ENCODE measurements at places on chromosomes 5 and 9.

GRCh38 chr5:103764403-103764802 lies 201.8 kb upstream of the NUDT12 start:
- DNase-seq: no peak
- no peak overlapping the region for H3K4me3 ChIP-seq
- no peaks in the 10 kb centered on the region for H3K4me1 ChIP-seq
- H3K36me3 ChIP-seq: no peaks in the 10 kb centered on the region
- no peak overlapping the region for H3K27ac ChIP-seq

GRCh38 chr9:75499812-75500211 lies 390.7 kb upstream of the PCSK5 start:
- no peak overlapping the region for H3K4me3 ChIP-seq
- no peaks in the 10 kb centered on the region for H3K27me3 ChIP-seq
- no peaks in the 10 kb centered on the region for H3K4me1 ChIP-seq
- no peaks in the 10 kb centered on the region for H3K36me3 ChIP-seq
- H3K27ac ChIP-seq: no peak overlapping the region

DNA sequence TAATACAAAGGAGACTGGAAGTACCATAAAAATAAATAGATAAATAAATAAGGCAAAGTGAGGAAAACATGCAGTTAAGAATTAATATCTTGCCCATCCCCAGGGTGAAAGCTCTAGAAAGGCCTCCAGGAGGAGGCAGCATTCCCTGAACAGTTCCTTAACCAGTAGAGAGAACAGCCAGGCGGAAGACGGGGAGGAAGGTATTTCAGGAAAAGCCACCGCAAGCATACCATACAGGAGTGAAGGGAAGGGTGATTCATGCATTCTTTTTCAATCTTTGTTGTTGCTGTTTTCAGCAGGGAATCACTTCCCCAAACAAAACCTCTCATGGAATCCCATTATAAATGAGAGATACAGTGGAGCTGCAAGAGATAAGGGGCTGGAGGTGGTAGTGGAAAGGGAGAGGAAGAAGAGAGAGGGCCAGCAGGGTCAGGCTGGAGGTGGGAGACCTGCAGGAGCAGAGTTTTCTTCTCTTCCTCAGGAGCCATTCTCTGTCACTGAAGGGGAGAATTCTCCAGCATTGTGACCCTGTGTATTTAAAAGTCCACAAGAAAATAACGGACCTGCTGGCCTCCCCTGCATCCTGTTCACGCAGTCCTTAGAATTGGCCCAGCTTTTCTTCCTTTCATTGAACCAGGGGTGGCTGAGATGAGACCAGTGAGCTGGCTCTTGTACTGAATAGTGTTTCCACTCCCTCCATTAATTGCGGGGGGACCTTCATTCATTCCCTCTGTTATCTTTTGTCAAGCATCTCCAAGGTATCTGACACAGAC lies 255.9 kb downstream of the FAM114A2 start:
- H3K27me3 ChIP-seq: no peaks in the 10 kb centered on the region
- H3K4me1 ChIP-seq: no peaks in the 10 kb centered on the region
- no peak overlapping the region for H3K4me3 ChIP-seq
- DNase-seq: no peak
- no peak overlapping the region for H3K27ac ChIP-seq
- H3K36me3 ChIP-seq: no peaks in the 10 kb centered on the region

GRCh38 chr5:111068213-111068612 lies 3.3 kb upstream of the TSLP start:
- H3K4me1 ChIP-seq: peaks cover 8% of the 10 kb centered on the region
- no peak for DNase-seq
- no peak overlapping the region for H3K27ac ChIP-seq
- H3K4me3 ChIP-seq: no peak overlapping the region
- peaks cover 42% of the 10 kb centered on the region for H3K27me3 ChIP-seq

DNA sequence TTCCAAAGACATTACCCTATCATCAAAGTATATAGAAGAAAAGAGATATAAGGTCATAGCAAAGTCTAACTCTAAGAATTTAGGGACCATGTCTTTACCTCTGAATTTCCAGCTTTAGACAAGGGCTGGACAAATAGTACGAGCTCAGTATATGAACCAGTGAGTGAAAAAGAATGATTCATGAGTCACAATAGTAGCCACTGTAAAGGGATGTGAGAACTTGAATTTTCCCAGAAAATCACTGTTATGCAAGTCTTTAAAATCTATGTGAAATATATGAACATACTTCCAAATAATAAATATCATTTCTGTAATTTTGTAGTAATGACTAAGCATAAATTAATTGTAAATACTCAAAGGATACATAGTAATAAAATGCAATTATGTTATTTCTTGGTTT lies 305.9 kb upstream of the PRR16 start:
- H3K27ac ChIP-seq: no peak overlapping the region
- no peaks in the 10 kb centered on the region for H3K36me3 ChIP-seq
- no peak for DNase-seq
- H3K4me1 ChIP-seq: no peaks in the 10 kb centered on the region

DNA sequence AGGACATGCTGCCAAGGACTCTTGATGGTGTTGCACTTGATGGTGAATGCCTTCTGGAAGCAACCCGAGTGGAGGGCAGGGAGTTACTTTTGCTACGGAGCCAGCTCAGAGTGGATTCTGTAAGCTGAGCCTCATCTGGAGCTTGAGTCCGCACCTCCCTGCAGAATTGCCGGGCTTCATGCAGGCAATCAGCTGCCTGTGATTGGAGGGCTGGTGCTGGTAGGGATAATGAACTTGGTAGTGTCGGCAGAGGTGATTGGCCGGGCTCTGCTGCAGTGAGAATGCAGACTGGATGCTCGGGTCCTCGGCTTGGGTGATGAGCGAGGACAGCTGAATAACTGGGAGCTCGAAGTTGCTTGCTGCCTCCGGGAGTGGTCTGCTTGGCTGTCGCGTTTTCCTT lies 23.1 kb downstream of the SLC25A25 start:
- no peak overlapping the region for H3K4me3 ChIP-seq
- H3K36me3 ChIP-seq: no peaks in the 10 kb centered on the region
- DNase-seq: peak; percentile 66
- no peak overlapping the region for H3K27ac ChIP-seq

- no peaks in the 10 kb centered on the region for H3K4me1 ChIP-seq
- no peak overlapping the region for H3K4me3 ChIP-seq
- no peaks in the 10 kb centered on the region for H3K27me3 ChIP-seq
- DNase-seq: no peak
- H3K27ac ChIP-seq: no peak overlapping the region
- H3K36me3 ChIP-seq: peaks cover 59% of the 10 kb centered on the region
These were observed 20.6 kb downstream of the CLPTM1L start for GRCh38 chr5:1324301-1324700.

- H3K4me1 ChIP-seq: no peaks in the 10 kb centered on the region
- H3K27me3 ChIP-seq: no peaks in the 10 kb centered on the region
- no peak overlapping the region for H3K27ac ChIP-seq
- no peak for DNase-seq
- no peak overlapping the region for H3K4me3 ChIP-seq
These were observed 218.6 kb upstream of the ANKRD55 start for GRCh38 chr5:56451742-56452141.

GRCh38 chr5:21145376-21145775 lies 1157.4 kb upstream of the CDH18 start:
- no peak for DNase-seq
- no peak overlapping the region for H3K27ac ChIP-seq
- H3K36me3 ChIP-seq: no peaks in the 10 kb centered on the region
- H3K4me1 ChIP-seq: no peaks in the 10 kb centered on the region

GRCh38 chr9:3508521-3509291 lies 17.1 kb downstream of the RFX3 start:
- no peaks in the 10 kb centered on the region for H3K36me3 ChIP-seq
- no peak overlapping the region for H3K4me3 ChIP-seq
- H3K27ac ChIP-seq: no peak overlapping the region
- no peaks in the 10 kb centered on the region for H3K4me1 ChIP-seq
- H3K27me3 ChIP-seq: no peaks in the 10 kb centered on the region

- no peaks in the 10 kb centered on the region for H3K4me1 ChIP-seq
- H3K4me3 ChIP-seq: no peak overlapping the region
- no peaks in the 10 kb centered on the region for H3K27me3 ChIP-seq
- peaks cover 100% of the 10 kb centered on the region for H3K36me3 ChIP-seq
These were observed 37.9 kb downstream of the GEMIN5 start for GRCh38 chr5:154900066-154900465.

DNA sequence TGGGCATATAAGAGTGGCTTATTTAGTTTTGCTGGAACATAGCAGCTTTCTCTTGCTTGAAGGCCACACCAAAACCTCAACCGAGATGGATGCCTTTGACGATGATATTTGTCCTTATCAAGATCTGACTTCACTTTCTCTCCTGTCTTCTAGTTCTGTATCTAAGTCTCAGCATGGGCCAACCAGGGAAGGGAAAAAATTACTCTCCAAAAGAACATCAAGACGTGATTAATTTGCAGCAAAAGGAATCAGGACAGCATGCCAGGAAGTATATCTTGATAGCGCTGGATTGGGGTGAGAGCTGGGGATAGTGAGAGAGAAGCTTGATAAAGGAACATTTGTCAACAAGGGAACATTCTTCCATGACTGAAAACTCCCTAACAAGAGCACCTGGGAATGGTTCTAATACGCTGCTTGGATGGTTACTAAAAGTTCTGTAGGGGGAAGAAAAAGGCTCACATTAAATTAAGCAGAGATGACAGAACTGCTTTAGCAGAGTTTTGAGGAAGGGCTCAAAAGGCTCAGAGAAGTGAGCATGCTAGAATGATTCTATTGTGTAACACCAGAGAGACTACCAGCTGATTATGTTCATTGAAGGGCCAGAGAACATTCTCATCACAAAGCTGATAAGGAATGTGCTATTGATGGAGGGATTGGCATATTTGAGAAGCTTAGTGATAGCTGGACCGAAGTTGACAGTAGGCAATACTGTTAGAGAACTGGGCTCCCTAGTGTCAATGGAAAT lies 21.6 kb upstream of the ANXA1 start:
- H3K36me3 ChIP-seq: no peaks in the 10 kb centered on the region
- no peaks in the 10 kb centered on the region for H3K27me3 ChIP-seq
- DNase-seq: no peak

- no peaks in the 10 kb centered on the region for H3K4me1 ChIP-seq
- no peak for DNase-seq
- H3K36me3 ChIP-seq: no peaks in the 10 kb centered on the region
- no peaks in the 10 kb centered on the region for H3K27me3 ChIP-seq
- no peak overlapping the region for H3K27ac ChIP-seq
- no peak overlapping the region for H3K4me3 ChIP-seq
These were observed 40.4 kb downstream of the BASP1 start for GRCh38 chr5:17257705-17258273.

GRCh38 chr5:79001471-79001870 lies 16.4 kb upstream of the ARSB start:
- H3K27me3 ChIP-seq: no peaks in the 10 kb centered on the region
- H3K36me3 ChIP-seq: no peaks in the 10 kb centered on the region
- no peak overlapping the region for H3K27ac ChIP-seq
- no peak for DNase-seq

DNA sequence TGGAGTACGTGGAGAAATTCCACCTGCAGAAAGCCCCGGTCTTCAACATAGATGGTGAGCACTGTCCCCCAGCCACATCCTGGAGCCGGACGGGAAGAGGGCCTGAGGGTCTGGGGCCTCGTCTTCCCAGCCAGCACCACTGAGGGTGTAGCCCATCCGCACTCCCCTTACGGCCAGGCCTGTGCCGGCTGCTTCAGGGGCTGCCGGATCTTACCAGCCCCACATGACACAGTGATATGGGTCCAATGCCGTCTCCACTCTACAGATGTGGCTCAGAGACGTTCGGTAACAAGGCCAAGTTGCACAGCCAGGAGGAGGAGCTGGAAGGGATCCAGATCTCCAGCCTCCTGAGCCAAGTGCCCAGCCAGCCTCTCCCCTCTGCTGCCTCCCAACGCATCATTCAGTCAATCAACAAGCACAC lies 21.3 kb downstream of the GLT6D1 start:
- no peaks in the 10 kb centered on the region for H3K4me1 ChIP-seq
- H3K27ac ChIP-seq: no peak overlapping the region
- no peaks in the 10 kb centered on the region for H3K36me3 ChIP-seq
- H3K27me3 ChIP-seq: no peaks in the 10 kb centered on the region
- H3K4me3 ChIP-seq: no peak overlapping the region

DNA sequence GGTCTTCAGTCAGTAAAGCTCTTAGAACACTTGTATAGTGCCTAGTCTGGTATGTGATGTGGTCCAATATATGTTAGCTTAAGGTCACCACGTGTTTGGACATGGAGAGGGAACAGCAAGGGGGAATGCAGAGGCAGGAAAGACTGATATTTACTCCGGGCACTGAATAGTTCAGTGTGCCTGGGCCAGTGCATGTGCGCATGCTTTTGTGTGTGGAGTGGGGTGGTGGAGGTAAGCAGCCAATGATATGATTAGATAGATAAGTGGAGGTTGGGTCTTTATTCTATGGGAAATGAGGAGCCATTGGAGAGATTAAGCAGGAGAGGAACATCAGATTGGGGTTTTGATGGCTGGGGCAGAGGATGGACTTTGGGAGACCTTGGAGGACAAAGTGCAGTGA lies 14.0 kb downstream of the OR13J1 start:
- peaks cover 19% of the 10 kb centered on the region for H3K27me3 ChIP-seq
- peaks cover 3% of the 10 kb centered on the region for H3K36me3 ChIP-seq
- no peak overlapping the region for H3K27ac ChIP-seq
- H3K4me1 ChIP-seq: no peaks in the 10 kb centered on the region
- no peak overlapping the region for H3K4me3 ChIP-seq

GRCh38 chr5:176846335-176847140 lies 36.2 kb downstream of the UNC5A start:
- H3K4me1 ChIP-seq: no peaks in the 10 kb centered on the region
- no peak overlapping the region for H3K4me3 ChIP-seq
- peaks cover 56% of the 10 kb centered on the region for H3K27me3 ChIP-seq

GRCh38 chr5:171314728-171315385 lies 5.8 kb downstream of the TLX3 start:
- peak overlapping the region; percentile 24 for H3K4me3 ChIP-seq
- no peaks in the 10 kb centered on the region for H3K36me3 ChIP-seq
- no peak for DNase-seq
- H3K4me1 ChIP-seq: peaks cover 19% of the 10 kb centered on the region
- no peak overlapping the region for H3K27ac ChIP-seq
- H3K27me3 ChIP-seq: peaks cover 99% of the 10 kb centered on the region

- H3K27me3 ChIP-seq: no peaks in the 10 kb centered on the region
- H3K4me3 ChIP-seq: no peak overlapping the region
- no peaks in the 10 kb centered on the region for H3K36me3 ChIP-seq
- H3K4me1 ChIP-seq: no peaks in the 10 kb centered on the region
- no peak for DNase-seq
These were observed 205.5 kb downstream of the TMC1 start for GRCh38 chr9:72726947-72727346.

DNA sequence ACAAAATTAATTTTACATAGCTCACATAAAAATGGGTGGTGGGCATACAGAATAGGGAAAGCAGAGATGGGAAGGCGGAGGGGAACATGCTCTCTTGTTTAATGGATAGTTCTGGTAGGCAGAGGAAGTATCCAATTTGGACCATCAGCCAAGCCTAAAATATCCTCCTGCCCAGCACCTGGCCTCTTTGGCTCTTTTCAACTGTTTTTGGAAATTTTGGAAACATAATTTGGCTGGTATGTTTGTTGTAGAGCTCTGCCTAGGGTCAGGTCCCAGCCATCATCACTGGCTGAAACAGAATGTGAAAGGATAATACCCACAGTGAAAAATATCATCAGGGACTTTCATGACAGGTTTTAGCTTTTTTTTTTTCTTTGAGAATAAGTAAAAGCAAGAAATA lies 467.3 kb upstream of the DMAC1 start:
- H3K27me3 ChIP-seq: no peaks in the 10 kb centered on the region
- H3K4me1 ChIP-seq: no peaks in the 10 kb centered on the region
- no peak overlapping the region for H3K27ac ChIP-seq
- H3K4me3 ChIP-seq: no peak overlapping the region
